ENCODE measurements at places on chromosomes 12 and 14.

GRCh38 chr12:52847335-52848102, 1.3 kb downstream of the KRT78 start:
- no peak for DNase-seq

- peak; percentile 78 for DNase-seq
Observed at GRCh38 chr14:85296456-85297210, 233.3 kb upstream of the FLRT2 start.

GRCh38 chr12:80752464-80752863, 35.8 kb downstream of the MYF5 start:
- DNase-seq, result peak; percentile 23

DNA sequence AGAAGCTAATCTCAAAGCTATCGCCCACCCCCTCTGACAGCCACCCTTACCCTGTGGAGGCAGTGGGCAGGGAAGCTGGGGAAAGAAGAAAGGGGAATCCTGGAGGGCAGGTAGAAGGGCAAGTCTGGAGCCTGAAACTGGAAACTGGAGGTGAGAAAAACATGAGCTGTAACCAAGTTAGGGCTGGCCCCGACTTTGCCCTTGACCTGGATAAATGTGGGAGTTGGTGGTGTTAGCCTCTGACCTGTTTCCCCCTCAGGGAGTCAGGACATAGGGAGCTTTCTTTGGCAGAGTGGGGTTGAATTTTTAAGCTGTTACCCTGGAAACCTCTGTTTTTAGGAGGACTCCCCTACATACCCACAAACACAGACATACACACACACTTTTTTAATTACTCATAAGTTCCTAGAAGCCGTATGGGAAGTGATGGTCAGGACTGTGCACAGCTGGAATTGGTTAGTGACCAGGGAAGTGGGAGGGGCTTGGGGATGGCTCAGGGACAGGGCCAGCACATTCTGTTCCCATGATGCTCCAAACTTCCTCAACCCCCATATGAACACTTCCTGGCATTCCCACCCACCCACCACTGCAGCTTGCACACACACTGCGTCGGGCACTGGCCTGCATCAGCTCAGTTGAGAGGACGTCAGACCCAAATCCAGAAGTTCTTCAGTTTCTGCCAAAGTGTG, 5.0 kb upstream of the MMP19 start:
- peak; percentile 100 for DNase-seq

GRCh38 chr12:96770219-96771102, 136.6 kb upstream of the NEDD1 start:
- DNase-seq, result no peak

GRCh38 chr14:103767336-103767894, 51.8 kb downstream of the ZFYVE21 start:
- DNase-seq, result no peak

- DNase-seq, result no peak
Observed at GRCh38 chr14:59358784-59359183, 106.4 kb downstream of the GPR135 start.

- no peak for DNase-seq
Observed at GRCh38 chr12:43307126-43307525, 244.9 kb downstream of the ADAMTS20 start.

DNA sequence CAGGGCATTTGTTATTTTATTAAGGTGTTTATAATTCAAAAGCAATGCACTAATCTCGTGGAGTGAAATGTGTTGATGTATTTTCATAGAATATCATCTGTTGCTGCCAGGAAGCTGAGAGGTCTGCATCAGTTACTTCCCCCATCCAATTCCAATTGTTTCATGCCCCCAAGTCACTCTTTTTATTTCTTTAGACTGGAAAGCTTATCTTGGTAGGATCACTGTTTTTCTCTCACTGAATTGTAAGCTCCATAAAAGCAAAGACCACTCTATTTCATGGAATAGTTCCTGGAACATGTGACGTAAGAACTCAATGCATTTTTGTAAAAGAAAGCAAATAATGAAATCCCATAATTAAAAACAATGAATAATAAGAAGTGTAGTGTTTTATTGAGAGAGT, 420.2 kb downstream of the TRHDE start:
- DNase-seq, result no peak

DNA sequence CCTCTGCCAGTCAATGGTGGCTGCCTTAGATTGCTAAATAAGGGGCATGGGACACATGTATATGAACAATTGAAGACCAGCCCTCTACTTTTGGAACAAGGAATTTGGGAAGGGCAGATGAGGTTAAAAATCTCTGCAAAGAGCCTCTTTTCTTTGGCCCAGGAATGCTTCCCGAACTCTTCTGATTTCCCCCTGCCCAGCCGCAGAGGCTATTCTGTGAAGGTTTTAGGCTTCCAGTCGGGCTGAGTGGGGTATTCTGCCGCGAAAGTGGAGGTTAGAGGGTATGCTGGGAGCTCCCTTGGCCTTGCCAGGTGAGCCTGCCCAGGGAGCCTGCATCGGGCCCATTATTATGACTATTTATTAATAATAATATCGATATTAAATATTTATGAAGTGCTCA, 1.2 kb downstream of the POU6F1 start:
- DNase-seq, result no peak

DNA sequence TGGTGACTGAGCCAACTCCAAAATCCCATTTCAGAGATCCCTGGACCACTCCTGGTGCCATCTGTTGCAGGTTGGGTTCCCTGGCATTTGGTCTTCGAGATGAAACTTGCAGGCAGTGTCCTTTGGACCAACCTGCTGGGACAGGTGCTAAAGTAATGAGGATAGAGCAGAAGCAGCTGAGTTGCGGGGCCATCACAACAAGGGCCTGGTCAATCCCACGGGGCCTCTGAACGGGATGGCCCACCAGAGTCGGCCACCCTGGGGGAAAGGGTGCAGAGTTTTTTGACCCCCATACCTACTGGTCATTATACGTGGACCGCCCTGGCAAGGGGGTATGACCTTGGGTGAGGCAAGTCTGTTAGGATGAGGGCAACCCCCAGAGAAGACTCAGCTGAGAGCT, 39.3 kb downstream of the DLK1 start:
- DNase-seq, result no peak

DNA sequence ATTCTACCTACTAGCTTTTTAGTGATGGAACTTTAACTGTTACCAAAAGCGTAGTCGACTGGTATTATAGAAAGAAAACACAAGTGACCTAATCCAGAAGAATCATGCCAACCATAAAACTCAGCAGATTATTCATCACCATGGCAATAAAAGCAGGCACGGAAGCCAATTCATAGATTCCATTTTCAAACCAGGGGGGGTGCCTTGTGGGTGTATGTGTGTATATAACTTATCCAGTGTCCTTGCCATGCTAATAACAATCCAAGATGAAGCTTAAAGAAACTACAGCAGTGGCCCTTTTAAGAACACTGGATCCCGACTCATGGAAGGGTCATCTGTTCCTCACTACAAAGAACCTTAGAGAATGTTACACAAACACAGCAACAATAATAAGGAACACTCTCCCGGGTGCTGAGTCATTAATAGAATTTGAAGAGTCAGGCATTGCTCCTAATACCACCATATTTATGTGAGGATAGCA, 61.0 kb downstream of the EPS8 start:
- DNase-seq, result peak; percentile 81

DNA sequence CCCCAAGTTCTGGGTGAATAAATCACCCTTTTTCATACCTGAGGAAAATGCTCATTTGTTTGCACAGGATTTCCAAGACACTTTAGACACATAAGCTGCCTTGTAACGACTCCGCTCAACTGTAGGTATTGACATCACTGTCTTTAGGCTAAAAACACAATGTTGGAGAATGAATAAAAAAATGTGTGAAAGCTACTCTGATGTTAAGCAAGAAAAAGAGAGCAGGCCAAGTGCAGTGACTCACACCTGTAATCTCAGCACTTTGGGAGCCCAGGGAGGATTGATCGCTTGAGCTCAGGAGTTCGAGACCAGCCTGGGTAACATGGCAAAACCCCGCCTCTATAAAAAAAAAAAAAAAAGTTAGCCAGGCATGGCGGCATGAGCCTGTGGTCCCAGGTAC, 11.1 kb upstream of the CIPC start:
- no peak for DNase-seq

GRCh38 chr12:131362291-131363211, 348.3 kb upstream of the SFSWAP start:
- no peak for DNase-seq

- peak; percentile 85 for DNase-seq
Observed at GRCh38 chr12:109458771-109459208, 18.3 kb downstream of the KCTD10 start.

- no peak for DNase-seq
Observed at GRCh38 chr12:110971189-110971920, 51.0 kb upstream of the MYL2 start.

GRCh38 chr14:97477353-97477752, 680.2 kb downstream of the VRK1 start:
- no peak for DNase-seq
